ENCODE measurements at places on chromosomes 12 and 14.

DNA sequence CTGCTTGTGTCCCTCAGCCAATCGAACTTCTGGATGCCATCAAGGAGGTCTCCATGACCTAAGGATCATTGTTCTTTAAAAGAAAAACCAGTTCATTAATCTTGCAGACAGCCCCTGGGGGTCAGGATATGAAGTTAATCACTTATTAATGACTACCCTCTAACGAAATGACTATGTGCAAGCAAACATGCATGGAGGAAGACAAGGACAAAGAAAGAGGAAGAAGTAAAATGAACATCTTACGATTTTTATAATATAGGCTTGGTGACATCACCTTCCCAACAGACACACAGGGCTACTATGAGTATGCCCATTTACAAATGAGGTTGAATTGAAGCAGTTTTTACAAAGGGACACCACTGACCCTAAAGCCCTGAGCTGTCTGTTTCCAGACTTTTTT, 111.1 kb upstream of the AMIGO2 start:
- no peak for DNase-seq

- no peak for DNase-seq
Measured at GRCh38 chr14:50360851-50361250, 35.8 kb downstream of the CDKL1 start.

DNA sequence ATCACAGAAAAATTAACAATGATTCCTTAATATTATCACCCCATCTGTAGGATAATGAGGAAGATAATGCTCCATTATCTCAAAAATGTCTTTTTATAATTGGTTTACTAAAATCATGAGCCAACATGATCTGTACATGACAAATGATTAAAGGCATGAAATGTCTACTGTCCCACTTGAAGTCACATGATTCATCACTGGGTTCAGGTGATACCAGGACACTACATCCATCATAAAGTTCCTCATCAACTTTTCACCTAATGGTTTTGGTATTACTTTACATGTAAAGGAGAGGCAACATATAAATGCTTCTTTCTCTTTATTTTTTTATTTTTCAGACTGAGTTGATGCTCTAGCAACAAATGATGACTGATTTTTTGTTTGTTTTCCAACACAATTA, 313.3 kb downstream of the MED13L start:
- no peak for DNase-seq

DNA sequence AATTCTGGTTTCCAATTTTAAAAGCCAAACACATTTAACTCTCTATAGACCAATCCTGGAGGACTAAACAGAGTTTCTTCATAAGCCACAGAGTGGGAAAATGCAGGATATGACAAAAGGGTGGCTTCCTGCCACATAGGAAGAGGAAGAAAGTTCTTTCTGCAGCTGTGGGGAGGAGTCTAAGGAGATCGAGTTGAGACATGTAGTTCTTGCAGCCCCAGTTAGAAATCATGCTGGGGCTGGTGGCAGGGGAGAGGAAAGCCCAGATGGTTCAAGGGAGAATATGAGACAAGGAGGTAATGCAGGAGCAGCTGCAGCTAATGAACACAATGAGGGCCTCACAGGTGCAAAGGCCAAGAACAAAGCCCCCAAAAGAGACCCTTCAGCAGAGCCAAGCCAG, 85.0 kb upstream of the ARID2 start:
- peak; percentile 5 for DNase-seq

- DNase-seq = no peak
Measured at GRCh38 chr12:104834607-104835006, 123.5 kb downstream of the SLC41A2 start.

- DNase-seq = peak; percentile 81
Measured at GRCh38 chr12:3275171-3276041, 198.2 kb downstream of the TSPAN9 start.

DNA sequence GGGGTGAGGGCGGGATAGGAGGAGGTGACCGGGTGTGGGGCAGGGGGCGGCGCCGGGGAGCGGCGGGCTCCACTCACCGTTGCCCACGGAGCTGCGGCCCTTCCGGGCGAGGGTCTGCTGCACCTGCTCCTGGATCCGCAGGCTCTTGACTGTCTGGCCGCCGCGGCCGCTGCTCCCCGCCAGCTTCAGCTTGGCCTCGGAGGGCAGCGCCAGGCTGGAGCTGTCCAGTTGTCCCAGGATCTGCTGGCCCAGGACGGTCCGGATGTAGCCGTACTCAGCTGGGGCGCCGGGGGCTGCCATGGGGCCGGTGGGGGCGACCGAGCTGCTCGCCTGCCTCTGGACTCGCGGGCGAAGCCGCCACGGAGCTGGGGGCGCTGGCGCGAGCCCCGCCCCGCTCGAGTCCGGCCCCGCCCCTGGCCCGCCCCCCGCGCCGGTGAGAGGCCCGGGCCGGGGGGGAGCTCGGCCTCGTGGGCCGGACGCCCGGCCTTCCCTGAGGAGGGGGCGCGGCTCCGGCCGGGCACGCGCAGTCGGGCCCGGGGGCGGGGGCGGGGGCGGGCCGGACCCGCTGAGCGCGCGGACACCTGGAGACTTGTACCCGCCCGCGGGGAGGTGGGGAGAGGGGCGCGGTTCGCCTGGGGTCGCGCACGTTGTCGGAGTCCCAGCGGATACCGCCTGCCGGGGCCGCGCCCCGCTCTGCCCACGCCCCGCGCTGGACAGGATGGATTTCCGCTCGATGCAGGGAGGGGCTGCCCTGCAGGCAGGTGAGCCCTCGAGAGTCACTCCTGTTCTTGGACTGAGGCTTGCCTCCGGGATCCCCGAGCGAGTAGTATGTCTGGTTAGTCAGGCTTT, at the start of gene PKP2:
TSS of gene PKP2 (minus strand) at position 346 of the 849 bp plus-strand sequence. CDS start at position 300, 46 bp downstream.
- DNase-seq = peak; percentile 21

DNA sequence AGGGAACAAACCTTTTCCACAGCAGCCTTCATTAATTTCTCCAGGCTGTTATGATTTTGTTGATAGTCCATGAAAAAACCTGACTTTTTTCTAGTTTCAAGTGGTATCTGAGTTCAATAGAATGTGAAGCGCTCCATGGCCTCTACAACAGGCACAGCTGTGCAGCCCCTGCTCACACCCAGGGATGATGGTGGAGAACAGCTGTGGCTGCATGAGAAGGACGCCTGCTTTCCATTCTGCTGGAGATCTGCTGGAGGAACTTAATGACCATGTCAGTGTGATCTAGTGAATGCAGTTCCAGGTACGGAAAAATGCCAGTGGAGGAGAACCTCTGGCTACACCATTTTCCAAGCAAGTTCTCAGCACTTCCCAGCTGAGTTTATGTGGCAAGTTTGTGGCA, 80.6 kb downstream of the PIWIL1 start:
- no peak for DNase-seq

- DNase-seq = no peak
Measured at GRCh38 chr12:52053536-52054209, 2.4 kb downstream of the NR4A1 start.

DNA sequence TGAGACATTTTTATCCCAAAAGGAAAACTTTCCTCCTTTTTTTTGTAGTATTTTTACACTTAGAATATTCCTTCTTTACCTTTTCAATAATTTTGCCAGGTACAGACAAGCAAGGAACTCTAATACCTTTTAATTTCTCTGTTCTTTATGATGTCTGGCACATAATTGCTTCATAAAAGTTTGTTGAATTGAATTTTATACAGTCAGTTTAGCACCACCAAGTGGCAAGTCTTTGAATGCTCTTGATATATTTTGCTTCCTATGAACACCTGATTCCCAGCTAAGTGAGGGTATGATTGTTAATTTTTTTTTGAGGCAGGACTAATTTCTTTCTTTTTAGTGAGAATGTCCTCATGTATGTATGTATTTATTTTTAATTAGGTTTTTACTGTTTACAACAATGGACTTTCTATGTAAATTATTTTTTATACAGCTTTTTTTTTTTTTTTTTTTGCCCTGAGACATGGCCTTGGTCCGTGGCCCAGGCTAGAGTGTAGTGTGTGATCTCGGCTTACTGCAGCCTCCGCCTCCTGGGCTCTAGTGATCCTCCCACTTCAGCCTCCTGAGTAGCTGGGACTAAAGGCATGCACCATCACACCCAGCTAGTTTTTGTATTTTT, 6.9 kb downstream of the TBC1D15 start:
- DNase-seq = peak; percentile 65

DNA sequence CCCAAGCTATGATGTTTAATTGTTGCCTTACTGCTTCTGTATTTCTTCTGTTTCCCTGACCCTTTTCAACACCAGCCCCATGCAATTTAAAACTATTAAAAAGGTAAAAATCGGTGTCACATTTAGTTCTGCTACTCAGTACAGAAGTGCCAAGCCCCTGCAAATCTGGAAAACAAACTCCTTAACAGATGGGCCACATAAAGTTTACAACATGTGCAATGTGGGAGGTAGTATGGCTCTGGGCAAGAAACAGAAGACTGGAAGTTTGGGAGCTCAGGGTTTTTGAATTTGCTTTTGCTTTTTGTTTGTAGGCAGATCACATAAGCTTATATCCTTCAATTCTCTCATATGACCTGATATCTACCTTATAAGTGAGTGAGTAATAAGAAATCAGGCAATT, 404.0 kb upstream of the ATP2B1 start:
- DNase-seq = no peak

DNA sequence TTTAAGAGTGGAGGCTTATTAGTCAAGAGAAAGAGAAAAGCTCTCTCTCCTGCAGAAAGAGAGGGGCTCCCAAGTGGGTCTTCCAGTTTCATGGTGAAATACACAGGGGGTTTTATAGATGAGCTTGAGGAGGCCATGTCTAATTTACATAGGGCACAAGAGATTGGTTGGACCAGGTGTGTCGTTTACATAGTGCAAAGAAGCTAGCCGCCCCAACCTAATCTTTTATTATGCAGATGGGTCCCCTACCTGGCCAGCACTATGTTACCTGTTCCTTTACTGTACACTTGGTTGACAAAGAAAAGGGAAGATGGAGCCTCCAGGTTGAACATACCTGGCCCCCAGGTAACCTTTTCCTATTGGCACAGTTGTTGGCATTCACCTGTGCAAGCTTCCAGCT, 195.0 kb downstream of the PIK3C2G start:
- no peak for DNase-seq

- DNase-seq = peak; percentile 41
Measured at GRCh38 chr12:59723520-59723919, 127.7 kb downstream of the SLC16A7 start.

DNA sequence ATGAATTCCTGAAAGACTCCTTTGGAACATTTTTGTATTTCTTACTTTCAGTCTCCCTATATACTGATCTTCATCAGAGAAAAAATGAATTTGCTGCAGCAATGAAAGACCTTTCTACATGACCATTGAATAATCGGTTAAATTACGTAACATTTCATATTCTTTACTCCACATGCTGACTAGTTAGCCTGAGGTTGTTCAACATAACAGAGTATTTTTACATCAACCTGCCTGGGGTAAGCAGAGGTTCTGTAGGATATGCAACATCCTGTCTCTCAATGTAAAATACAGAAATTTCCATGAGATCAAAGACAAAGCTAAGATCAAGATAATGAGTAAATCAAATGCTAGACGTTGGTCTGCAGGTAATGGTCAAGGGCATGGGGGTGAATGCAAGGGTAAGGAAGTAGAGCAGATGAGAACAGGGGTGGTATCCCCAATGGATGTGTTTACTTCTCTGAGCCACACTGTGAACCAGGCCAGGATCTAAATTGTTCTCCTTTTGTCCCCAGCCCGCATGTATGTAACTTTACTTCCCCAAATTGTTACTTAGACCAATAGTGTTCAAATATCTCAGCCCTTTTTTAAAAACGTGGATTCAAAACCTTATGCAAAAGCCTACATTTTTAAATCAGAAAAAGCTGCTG, 45.4 kb downstream of the DUSP6 start:
- DNase-seq = no peak

- no peak for DNase-seq
Measured at GRCh38 chr12:76420222-76420621, 72.0 kb upstream of the BBS10 start.

DNA sequence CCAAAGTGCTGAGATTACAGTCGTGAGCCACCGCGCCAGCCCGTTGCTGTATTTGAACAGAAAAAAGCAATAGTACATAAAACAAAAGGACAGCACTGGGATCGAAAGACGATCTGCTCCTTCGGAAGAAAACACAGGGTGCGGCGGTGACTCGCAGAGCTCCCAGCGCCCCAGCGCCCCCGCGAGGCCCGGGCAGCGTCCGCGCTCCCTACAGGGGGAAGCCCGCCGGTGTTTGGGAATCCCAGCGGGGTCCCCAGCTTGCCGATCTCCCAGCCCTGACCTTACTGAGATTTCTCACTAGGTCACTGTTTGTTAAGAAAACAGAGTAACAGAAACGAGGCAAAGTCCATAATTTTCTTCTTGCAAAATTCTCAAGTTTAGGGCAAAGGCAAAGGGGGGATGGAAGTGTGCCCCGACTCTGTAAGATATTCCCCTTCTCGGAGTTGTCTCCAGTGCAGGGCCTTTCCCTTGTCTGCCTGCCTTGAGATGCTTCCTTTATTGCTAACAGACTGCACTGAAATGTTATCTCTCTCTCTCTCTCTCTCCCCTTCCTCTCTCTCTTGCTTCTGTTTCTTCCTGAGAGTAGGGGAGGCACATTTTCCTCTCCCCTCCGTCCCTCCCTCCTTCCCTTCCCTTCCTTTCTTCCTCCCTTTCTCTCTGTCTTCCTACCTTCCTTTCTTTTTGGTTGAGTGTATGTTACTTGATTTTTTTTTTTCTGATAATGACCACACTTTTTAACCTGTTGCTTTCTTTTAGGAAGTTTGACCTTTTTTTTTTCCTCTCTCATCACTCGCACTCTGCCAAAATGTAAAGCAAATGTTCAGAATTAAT, 91.9 kb downstream of the TMEM30B start:
- DNase-seq = peak; percentile 91

DNA sequence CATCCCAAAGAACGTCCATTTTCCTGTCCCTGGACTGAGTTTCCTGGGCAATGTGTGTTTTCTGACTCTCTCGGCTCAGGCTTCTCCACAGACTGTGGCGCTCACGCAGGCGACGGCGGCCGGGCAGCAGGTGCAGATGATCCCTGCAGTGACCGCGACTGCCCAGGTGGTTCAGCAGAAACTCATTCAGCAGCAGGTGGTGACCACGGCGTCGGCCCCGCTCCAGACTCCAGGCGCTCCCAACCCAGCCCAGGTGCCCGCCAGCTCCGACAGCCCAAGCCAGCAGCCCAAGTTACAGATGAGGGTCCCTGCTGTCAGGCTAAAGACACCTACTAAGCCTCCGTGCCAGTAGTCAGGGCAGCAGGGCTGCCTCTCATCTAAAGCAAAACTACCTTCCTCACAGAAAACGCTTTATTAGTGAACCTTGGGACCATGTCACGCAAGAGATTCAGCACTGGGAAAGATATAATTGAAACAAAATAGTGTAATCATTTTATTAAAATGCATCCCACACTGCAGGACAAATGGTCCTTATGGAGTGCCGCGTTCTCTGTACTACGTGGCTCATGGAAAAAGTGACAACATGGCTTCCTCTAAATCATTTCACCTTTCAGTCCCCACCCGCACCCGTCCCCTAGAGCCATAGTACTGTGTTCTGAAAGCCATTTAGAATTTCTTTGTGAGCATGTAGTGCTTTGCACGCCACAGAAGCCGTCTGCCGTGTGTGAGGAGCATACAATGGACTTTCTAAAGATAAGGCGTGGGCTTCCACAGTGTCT, 66.6 kb downstream of the DDX51 start:
- no peak for DNase-seq

GRCh38 chr12:123571343-123571813, 13.0 kb upstream of the TMED2 start:
- DNase-seq = peak; percentile 89

- peak; percentile 19 for DNase-seq
Measured at GRCh38 chr12:89960011-89960507, 251.4 kb upstream of the ATP2B1 start.

GRCh38 chr12:12965836-12966235, 13.9 kb upstream of the GPRC5D start:
- no peak for DNase-seq

- DNase-seq = no peak
Measured at GRCh38 chr12:120404271-120404670, 33.6 kb upstream of the COX6A1 start.

- DNase-seq = no peak
Measured at GRCh38 chr14:68041876-68042354, 222.3 kb downstream of the RAD51B start.
